ENCODE measurements at places on chromosomes 5 and 9.

- no peak for DNase-seq
These were observed 40.5 kb downstream of the CDO1 start for GRCh38 chr5:115775999-115776398.

GRCh38 chr5:82664732-82665131, 386.6 kb upstream of the RPS23 start:
- DNase-seq: no peak

- no peak for DNase-seq
These were observed 2.4 kb downstream of the SMIM15 start for GRCh38 chr5:61159836-61160235.

DNA sequence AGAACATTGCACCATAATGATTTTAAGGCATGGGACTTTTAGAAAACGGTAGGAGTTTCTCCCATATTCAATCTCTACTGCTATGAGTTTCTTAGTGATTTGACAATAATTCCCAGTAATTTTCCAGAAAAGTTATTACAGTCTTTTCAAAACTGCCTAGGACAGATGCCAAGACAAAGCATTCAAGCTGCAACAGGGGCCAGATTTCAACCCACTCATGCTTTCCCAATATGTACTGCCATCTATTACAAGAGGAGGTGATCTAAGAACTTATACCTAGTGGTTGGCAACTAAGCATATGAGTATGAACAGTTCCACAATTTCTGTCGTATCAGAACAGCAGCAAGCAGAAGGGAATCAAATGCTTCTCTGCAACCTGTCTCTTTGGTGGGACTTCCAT, 95.1 kb upstream of the TMED7 start:
- no peak for DNase-seq

DNA sequence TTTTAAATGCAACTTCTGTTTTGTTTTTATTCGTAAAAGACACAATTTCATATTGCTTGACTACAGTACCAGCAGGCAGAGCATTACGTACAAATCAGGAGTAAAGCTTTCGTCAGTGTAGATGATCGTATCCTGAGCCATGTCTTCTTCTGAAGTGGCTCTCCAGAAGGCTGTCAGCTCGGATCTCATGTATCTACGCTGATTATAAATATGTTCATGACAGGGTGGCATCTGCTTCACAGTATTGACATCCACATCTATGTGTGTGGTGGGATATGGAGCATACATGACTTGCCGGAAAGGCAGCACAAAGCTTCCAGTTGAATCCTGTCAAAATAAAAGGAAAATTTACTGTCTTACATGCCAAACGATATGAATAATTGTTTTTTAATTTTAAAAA, 16.8 kb downstream of the C9orf72 start:
- no peak for DNase-seq

- DNase-seq: no peak
These were observed 30.9 kb downstream of the GSN start for GRCh38 chr9:121298689-121299466.

DNA sequence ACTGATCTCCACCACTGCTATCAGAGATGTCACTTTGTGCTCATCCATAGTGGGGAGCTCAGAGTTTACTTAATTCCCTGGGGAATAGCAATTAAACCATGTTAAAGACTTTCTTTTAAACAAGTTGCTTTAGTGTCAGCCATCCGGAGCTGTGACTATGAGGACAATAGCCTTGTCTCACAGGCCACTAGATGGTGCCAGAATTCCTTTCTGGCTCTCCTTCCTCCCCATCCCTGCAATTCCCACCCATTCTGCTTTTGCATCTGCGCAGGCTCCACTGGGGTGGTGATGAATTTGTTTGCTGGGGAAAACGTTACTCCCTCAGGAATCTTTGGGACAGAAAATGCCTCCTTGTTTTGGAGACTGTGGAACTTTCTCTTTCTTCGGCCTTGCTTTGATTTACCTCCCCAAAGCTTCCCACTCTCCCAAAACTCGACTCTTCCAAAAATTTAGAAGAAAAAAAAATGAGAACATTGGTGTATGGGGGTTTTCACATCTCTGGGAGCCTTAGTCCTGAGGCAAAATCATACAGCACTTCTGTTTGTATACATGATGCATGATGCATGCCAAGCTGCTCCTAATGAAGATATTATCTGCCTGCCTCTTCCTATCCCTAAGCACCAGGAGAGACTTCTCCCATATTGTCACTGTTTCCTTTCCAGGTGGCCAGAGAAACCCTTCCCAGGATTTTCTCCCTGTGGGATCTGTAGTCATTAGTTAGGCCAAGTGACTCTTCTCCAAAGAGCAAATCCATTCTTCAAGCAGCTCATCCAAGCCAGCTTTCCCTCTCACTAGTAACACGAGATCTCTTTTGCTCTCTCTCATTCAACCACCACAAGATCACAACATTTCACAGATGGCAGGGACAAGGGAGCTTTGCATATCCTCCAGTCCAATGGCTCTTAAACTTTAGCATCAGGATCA, 466.1 kb downstream of the TLR4 start:
- DNase-seq: no peak

DNA sequence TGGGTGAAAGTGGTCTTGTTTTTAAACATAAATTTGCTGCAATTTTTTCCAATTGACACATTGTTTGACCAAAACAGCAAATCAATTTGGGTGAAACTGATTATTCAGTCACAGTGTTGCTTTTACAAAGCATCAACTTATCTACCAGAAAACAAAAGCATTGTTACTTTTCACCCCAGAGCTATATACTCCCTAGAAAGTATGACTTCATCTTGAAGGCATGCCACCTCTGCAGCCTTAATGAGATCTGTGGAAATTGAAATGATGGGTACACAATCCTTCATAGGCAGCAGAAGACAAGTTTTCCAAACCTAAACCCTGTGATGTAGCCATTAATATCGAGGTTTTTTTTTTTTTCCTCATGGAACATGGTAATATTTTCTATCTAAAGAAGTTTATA, 615.9 kb downstream of the CHSY3 start:
- DNase-seq: no peak

- no peak for DNase-seq
These were observed 687.9 kb upstream of the RGMB start for GRCh38 chr5:98085593-98085992.

DNA sequence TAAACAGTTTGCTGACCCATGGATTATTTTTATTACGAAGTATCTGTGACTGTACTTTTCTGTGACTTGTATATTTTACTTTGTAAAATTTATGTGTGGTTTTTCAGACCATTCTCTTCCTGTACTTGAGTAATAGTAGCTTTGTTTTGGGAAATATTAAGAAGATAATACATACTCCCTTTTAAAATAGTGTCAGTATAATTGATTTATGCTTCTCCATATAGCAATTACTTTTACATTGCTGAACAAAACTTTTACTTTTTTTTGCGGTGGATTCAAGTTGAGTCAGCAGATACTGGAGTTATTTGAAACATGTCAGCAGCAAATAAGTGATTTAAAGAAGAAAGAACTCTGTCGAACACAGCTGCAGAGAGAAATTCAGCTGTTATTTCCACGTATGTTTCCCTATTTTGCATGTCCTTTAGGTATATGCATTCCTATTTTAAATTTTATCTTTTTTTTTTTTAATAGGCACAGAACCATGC, 28.4 kb downstream of the TENT2 start:
- no peak for DNase-seq

- DNase-seq: no peak
These were observed 1.6 kb upstream of the LMAN2 start for GRCh38 chr5:177353093-177353492.

DNA sequence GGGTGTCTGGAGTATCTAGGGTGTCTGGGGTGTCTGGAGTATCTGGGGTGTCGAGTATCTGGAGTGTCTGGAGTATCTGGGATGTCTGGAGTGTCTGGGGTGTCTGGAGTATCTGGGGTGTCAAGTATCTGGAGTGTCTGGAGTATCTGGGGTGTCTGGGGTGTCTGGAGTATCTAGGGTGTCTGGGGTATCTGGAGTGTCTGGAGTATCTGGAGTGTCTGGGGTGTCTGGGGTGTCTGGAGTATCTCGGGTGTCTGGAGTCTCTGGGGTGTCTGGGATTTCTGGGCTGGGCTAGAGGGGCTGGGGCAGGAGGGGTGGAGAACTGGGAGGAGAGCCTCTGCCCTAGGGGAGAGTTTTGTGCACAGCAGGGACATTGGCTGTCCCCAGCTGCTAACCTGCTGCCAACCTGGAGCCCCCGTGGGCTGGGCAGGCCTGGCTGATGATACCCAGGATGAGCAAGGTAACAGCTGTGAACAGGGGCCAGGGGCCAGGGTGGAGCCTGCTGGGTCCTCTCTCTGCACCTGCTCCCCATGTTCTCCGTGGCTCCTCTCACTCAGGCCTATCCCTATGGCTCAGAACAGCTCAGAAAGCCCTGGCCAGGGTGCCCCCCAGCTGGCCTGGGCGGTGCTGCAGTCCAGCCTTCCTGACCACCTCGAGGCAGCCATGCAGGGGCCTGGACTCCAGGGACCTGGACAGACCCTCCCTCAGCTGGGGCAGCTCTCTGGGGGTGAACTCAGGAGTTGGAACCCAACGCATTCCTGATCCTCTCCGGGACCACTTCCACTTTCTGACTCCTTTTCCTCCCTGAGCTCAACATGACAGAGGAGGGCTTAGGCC, 29.9 kb downstream of the LHX3 start:
- no peak for DNase-seq

All from stimulated activated CD8-positive, alpha-beta memory T cell treated with anti-CD3 and anti-CD28 coated beads, Interleukin-4, amount 100 ng/mL, for 1 hour (primary cell).